Activated naive CD8-positive, alpha-beta T cell treated with anti-CD3 and anti-CD28 coated beads for 36 hours (primary cell): ENCODE measurements at places on chromosomes 1 and 21. TPM values are rescaled to one million over a fixed set of nuclear protein-coding genes. Genes with fewer than 3 reads are reported as not detected.

- H3K36me3 ChIP-seq = no peaks in the 10 kb centered on the region
- H3K4me1 ChIP-seq = no peaks in the 10 kb centered on the region
- no peak overlapping the region for H3K4me3 ChIP-seq
- DNase-seq = no peak
Observed at GRCh38 chr1:189708674-189709073, 769.0 kb downstream of the BRINP3 start.

- DNase-seq = peak; percentile 61
- peaks cover 64% of the 10 kb centered on the region for H3K4me1 ChIP-seq
- peak overlapping the region; percentile 77 for H3K4me3 ChIP-seq
- peaks cover 20% of the 10 kb centered on the region for H3K36me3 ChIP-seq
- H3K27ac ChIP-seq = peak overlapping the region; percentile 88
- H3K27me3 ChIP-seq = no peaks in the 10 kb centered on the region
Observed at GRCh38 chr1:23558140-23558871, 995 bp downstream of the ID3 start.

DNA sequence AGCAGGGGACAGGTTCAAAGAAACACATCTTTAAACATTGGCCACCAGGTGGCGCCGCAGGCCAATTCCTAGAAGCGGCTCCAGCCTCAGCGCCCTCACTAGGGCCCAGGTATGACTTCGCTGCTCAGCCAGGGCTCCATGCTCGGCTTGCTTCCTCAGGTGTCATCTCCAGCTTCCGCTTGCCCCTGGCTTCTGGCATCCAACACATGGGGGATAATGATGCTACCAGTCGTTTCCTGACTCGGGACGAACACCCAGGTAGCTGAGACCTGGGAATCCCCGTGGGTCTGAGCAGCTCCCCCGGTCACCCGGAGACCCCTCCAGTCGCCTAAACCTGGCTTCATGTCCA lies 8.5 kb upstream of the MEX3A start:
- no peak overlapping the region for H3K27ac ChIP-seq
- H3K36me3 ChIP-seq = no peaks in the 10 kb centered on the region
- DNase-seq = peak; percentile 85

- H3K4me1 ChIP-seq = no peaks in the 10 kb centered on the region
- H3K36me3 ChIP-seq = no peaks in the 10 kb centered on the region
- no peak overlapping the region for H3K27ac ChIP-seq
- H3K4me3 ChIP-seq = peak overlapping the region; percentile 6
Observed at GRCh38 chr1:38783640-38784229, 75.8 kb downstream of the RRAGC start.

PCBP3 gene
- total RNA-seq = 0.66 TPM
